Stimulated activated CD4-positive, alpha-beta T cell treated with anti-CD3 and anti-CD28 coated beads, Interleukin-4, amount 100 ng/mL, for 1 hour (primary cell): ENCODE measurements at places on chromosomes 12 and 14.

GRCh38 chr14:102902086-102902485, 20.4 kb upstream of the AMN start:
- DNase-seq: no peak

DNA sequence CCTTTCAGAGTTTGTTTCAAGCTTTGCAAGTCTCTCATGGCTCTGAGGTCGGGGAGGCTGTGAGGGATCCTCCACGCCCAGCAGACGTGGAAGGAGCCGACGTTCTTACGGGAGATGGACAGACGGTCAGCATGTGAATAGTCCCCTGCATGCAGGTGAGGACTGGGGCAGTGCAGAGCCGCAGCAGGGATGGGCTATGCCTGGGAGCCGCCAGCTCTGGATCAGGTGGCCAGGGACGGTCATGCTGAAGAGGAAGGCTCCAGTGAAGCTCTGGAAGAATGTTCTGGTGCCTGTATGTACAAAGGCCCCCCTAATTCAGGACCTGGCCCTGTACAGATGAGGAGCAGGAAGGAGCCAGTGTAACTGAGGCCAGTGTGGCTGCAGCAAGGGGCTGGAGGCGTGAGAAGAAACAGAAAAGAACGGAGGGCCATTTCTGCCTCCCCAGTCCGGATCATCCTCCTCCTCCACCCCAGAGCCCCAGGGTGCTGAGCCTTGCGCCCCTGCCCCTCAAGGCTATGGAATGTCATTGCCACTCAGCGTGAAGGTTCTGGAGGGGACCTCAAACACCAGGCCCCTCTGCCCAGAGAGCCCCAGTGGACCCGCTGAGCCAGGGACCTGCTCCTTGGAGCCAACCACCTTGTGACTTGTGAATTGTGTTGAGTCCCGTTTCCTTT, 96.8 kb upstream of the DIO3 start:
- no peak for DNase-seq

DNA sequence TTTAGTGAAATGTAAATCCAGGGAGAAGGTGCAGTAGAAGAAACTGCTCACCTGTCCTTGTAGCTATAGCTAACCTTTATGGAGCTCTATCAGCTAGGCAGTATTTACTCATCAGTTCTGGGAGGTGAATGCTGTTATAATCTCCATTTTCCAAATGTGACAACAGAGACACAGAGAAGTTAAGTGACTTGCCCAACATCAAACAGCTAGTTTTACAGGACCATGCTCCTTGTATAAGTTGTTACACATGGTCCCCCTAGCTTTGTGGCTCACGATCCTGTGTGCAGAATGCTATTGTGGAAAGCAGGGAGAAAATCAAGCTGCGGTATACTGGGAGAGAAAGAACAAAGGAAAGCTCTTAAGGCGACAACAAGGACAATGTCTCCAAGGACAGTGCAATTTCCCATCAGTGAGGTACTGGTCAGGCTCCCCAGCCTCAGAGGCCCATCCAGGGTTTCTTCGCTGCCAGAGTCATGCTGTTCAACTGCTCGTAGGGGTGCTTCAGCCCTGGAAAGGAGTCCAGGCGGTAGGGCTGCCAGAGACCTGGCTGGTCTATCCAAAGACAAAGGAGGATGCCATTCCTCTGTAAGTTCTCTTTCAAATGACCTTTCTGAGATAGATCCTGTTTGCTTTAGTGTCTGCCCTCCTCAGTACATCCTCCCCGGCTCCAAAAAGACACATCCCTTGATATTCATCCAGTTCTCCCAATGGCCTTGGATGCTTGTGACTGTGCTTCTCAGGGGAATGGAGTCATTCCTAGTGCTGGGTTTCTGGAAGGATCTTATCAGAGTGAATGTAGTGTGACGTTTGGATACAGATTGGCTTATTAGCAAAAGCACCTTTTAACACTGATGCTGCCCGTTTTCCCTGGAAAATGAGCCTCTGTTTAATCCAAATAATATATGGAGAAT, 95.5 kb downstream of the ARF6 start:
- no peak for DNase-seq

DNA sequence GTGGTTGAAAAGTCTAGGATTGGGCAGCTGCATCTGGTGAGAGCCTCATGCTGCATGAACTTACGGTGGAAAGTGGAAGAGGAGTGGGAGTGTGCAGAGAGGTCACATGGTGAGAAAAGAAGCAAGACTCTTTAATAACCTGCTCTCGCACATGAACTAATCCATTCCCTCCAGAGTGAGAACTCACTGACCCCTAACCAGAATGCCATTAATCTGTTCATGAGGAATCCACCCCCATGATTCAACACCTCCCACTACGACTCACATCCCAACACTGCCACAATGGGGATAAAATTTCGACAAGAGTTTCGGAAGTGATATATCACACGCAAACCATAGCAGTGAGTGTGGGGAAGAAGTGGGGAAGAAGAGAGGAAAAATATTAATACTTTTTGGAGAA, 377.4 kb downstream of the NAV3 start:
- DNase-seq: no peak

DNA sequence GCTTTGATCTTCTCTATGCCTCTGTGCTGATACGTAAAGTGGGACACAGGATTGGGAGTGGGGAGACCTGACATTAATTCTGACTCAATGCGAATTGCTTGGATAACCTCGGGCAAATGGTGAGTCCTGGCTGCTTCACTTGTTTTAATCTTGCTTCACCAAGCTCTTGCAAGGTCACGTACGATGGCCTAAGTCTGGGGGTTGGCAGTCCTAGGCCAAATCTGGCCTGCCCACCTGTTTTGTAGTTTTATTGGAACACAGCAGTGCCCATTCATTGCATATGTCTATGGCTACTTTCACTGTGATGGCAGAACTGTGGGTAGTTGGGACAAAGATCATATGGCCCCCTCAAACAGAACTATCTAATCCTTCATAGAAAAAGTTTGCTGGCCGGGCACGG, 13.4 kb downstream of the CLSTN3 start:
- no peak for DNase-seq

GRCh38 chr12:91093341-91093740, 18.0 kb downstream of the LUM start:
- DNase-seq: no peak

DNA sequence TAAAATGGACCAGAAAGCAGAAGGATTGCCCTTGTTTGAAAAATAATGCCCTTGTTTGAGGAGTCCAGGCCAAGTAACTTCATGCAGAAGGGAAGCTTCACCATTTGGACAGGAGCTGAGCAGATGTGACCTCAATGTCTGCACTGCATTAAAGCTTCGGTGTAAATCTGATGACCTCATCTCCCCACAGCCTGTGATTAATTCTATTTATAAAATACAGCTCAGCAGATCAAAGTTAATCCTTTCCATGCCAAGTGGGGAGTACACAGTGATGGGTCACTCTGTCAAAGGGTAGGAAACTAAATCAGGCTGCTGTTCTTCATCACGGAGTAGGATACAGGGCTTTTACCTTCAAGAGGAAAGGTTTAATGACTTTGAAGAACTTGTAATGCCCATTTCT, 533.7 kb downstream of the RPS29 start:
- DNase-seq: no peak

DNA sequence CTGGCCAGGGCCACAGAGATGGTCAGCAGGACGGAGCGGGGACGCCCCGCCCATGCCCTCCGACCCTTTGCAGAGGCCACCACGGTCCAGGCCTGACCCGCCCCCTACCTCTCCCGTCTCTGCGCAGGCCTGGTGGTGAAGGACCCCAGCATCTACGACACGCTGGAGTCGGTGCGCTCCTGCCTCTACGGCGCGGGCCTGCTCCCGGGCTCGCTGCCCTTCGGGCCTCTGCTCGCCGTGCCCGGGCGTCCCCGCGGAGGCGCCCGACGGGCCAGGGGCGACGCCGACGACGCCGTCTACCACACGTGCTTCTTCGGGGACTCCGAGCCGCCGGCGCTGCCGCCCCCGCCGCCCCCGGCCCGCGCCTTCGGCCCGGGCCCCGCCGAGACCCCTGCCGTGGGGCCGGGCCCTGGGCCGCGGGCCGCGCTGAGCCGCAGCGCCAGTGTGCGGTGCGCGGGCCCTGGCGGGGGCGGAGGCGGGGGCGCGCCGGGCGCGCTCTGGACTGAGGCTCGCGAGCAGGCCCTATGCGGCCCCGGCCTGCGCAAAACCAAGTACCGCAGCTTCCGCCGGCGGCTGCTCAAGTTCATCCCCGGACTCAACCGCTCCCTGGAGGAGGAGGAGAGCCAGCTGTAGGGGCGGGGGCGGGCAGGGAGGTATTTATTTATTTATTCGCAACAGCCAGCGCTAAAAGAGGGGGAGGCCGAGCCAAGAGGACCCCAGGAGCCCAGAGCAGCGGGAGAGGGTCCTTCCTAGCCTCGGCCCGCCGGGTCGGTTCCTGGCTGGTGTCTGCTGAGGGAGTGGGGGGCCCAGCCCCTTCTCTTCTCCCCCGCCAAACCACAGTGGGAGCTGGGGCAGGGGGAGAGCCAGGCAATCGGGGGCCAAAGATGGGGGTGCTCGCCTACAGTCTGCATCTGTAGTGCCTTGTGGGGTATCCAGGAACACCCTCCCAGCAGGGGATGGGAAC, 8.1 kb downstream of the TAMALIN start:
- no peak for DNase-seq

DNA sequence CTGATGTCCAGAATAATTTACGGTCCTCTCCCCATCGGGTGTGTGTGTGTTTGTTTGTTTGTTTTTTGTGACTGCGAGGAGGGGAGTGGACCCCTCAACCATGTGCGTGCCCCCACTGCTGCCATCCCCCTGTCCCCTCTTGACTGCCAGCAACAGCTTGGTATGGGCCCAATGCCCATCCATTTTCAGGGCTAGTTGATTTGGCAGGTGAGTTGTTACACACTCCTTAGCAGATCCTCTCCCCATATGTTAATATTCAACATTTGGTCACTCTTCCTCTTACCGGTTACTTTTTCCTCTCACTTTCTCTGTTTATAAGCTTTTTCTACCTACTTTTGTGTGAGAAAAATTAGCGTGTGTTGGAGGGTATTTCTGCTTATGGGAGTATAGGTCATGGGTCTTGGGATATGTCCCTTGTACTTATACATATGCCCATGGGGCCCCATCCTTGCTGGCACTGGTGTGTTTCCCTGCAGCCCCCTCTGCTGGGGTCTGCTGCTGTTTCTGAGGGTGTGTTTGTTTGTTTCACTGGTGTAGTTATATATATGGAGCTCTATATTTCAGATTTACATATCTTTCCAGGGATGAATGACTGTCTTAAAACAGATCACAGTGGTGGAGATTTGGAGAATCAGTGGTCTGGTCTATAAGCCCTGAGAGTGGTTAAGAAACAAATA, 33.8 kb downstream of the ZFHX2 start:
- no peak for DNase-seq

DNA sequence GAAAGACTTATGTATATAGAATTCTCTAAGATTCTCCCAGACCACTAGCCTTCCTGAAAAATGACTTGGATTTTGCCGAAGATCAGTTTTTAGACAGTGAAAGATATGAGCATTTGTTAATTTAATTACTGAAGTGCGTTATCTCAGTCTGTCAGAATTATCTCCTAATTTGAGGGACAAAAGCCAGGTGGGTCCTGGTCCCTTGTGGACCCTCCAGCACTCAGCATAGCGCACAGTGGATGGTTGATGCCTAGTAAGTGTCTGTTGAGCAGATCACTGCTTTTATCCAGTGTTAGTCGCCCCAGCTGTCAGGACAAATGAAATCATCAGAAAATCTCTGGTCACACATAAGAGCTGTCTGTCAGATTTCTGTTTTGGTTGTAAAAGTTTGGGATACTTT, 80.4 kb downstream of the EML1 start:
- DNase-seq: no peak

DNA sequence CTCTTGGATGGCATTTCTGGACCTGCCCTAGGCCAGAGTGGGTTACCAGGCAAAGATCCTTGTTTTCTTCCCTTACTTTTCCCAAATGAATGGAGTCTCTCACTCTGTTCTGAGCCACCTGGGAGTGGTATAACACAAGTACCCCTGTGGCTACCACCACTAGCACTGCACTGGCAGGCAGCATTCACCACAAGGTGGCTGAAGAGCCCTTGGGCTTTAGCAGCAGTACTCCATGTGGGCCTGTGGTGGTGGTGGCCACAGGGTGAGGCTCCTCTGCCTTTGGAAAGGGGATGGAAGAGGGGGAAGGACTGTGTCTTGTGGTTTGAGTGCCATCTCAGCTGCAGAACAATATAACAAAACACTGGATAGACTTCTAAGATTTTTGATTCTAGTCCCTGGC, 38.1 kb upstream of the LMNTD1 start:
- DNase-seq: no peak

DNA sequence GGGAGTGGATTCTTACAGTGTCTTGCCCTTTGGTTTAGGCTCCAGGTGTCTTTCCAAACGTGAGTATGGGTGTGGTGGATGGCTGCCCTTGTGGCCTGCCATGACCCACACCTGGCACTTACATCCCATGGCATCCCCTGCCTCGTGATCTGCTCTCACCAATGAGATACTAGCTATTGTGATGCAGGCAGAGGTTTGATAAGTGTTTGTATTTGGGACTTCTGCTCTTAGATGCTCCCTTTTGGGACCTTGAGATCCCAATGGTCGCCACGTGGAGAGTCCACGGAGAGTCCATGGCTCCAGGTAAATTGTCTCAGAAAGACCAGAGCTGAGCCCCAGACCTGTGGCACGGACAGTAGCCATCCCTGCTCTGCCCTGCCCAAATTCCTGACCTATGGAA, 62.5 kb downstream of the MDM2 start:
- no peak for DNase-seq

- DNase-seq: no peak
These were observed 14.8 kb downstream of the PLEKHA5 start for GRCh38 chr12:19144287-19144686.

- no peak for DNase-seq
These were observed 75.8 kb downstream of the RIN3 start for GRCh38 chr14:92589213-92589852.

DNA sequence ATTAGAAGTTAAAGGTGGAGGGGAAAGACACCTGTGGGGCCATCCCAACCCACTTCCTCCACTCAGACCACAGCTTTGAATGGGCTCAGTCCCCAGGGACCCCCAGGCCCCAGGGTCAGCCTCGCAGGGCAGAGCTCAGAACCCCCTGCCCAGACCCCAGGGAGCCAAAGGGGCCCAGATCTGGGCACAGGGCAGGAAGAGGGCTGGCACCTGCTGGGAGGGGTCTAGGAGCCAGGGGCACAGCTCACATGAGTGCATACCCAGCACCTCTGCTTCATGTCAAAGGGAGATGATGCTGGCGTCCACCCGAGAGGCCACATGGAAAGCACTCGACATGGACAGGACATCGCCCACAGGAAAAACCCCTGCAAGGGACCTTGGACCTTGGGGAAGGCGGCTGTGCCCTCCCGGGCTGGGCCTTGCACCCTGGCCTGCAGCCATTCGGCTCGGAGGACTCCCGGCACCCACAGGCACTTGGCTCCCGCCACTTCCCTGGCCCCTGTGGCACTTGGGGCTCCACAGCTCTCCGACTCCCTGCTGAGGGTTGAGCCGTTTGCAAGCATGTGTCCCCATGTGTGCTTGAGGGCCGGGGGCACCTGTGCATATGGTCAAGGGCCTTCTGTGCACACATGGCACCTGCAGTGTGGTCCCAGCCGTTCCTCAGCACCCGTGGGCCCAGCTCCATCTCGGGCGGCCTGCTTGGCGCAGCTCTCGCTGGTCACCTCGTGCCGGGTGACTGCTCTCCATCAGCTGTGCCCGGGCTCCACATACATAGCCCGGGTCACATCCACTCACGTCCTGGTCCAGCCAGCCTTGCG, 7.8 kb upstream of the AMN start:
- no peak for DNase-seq

- DNase-seq: no peak
These were observed 58.8 kb downstream of the CCER1 start for GRCh38 chr12:90896164-90896563.

GRCh38 chr14:81313775-81314429, 86.2 kb downstream of the STON2 start:
- no peak for DNase-seq
